CD4-positive, alpha-beta T cell treated with Interleukin-12 subunit alpha and Interleukin-12 subunit beta, for 1 hour (primary cell): ENCODE measurements at places on chromosomes 1 and 21.

GRCh38 chr1:230565141-230565540 lies 77.1 kb upstream of the COG2 start:
- DNase-seq: no peak

DNA sequence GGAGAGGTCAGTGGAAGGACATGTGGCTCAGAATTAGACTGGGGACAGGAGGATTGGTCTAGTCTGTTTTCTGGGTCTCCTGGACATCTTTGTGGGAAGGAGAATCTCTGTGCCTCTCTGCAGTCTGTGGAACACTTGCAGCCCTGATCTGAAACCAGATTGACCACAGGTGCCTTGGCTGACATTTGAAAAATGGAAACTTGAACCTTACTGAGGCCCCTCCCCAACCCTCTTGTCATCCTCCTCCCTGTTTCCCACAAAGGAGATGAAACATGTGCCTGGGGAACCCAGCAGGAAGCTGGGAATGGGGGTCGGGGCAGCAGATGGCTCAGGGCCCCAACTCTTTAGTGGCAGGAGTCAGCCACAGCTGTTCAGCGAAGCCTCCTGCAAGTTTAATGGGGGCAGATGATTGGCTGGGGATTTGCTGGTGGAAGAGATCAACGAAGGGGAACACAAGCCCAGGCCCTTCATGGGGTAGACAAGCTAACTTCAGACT lies 18.1 kb downstream of the VASH2 start:
- no peak for DNase-seq

- DNase-seq: no peak
Observed at GRCh38 chr1:58266242-58266641, 280.3 kb downstream of the OMA1 start.

DNA sequence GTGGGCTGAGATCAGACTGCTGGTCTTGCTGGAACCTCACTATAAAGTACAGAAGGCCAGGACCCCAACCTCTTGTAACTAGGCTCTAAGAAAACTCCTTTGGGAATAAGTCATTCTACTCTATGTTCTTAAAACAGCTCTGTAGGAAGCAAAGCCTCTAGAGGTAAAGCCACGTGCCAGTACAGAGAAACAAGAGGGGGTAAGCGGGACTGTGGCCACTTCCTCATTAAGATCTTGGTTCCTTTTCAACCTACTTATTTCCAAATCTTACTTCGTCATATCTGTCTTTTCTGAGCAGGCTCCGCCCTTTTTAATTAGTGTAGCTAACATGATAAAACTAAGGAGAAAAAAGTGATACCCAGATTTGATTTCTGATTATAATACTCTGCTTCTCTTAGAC lies 3.8 kb downstream of the NCSTN start:
- DNase-seq: no peak

DNA sequence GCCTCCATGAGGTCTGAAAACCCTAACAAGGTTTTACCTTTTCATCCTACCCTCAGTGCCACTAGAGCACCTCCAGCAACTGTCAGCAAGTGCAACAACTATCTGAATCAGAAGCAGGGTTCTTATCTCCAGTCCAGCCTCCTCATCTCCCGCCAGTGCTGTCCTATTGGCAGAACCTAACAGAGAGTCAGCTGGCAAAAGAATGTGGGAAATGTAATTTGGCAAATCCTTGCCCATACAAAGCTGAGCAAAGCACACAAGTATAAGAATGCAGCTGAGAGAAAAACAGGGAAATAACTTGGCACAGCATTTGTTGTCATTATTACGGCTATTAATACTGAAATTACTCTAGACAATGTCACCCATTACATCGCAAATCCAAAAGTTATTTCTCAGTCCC lies 124.2 kb downstream of the ATP6V1G3 start:
- no peak for DNase-seq

- no peak for DNase-seq
Observed at GRCh38 chr21:16568244-16568643, 838.5 kb downstream of the USP25 start.
